ENCODE measurements at places on chromosomes 5 and 9.

DNA sequence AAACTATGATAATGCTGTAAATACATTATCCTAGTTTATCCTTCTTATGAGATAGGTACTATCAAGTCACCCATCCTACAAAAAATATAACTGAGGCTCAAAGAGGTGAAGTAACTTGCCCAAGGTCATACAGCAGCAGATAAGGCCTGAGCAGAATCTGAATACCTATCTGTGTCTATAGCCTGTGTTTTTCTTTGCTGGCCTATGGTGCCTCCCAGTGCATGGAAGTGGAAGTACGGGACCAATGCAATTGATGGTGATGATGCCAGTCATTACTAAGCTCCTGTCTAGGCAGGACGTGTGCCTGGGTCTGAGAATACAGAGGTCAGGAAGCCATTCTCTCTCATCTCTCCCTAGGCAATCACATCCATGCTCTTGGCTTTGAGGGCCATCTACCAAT lies 67.8 kb downstream of the FAT2 start:
- DNase-seq: peak; percentile 45

DNA sequence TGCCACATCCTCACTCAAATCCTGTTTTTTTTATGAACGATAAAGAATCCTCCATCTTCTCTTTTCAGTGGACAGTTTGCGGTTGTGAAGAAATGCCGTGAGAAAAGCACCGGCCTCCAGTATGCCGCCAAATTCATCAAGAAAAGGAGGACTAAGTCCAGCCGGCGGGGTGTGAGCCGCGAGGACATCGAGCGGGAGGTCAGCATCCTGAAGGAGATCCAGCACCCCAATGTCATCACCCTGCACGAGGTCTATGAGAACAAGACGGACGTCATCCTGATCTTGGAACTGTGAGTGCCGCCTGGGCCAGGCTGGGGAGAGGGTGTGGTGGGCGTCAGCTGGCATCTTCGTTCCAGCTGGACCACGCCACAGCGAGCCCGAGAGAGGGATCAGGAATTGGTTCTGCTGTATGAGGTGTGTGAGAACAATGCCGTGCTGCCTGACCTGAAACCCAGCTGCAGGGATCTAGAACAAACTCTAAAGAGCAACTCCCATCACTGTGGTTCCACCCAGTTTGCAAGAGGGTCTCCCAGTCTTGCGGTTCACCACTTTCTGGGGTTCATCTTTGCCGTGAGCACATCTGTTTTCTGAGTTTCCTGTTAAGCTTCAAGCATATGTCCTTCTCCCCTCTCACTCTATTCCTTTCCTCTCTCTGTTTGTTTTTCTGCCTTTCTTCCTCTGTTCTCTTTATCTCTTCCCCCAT lies 107.4 kb downstream of the DAPK1 start:
- no peak for DNase-seq

DNA sequence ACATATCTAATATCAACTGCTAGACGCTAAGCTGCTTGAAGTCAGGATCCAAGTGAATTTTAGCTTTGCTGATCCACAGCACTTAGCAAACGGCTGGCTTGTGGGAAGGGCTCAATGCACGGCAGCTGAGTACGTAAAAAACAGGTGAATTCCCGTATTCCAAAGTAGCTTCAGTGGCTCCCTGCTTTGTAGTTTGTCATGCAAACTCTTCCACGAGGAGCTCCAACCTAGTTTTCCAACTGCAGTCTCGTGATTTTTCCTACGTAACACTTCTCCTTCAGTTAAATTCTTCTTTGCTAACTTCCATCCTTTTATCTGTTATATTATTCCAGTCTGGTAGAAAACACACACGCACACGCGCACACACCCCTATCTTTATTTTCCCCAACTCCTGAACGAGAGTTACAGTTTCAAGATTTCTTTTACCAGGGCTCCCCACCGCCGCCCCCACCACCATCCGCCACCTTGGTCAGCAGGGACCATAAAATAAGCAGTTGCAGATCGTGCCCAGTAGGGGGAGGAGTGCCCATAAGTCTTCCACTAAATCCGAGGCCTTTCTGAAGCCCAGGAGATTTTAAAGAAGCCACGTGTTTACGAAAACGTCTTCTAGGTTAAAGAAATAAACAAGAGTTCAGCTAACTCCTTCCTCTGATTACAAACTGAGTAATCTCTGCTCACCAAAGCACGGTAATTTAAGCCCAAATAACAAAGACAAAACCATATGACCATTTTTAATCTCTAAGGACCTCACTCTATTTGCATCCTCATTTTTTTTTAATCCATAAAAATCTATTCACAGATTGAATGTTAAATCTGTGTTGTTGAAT lies 34.8 kb upstream of the TRIO start:
- DNase-seq: peak; percentile 24

DNA sequence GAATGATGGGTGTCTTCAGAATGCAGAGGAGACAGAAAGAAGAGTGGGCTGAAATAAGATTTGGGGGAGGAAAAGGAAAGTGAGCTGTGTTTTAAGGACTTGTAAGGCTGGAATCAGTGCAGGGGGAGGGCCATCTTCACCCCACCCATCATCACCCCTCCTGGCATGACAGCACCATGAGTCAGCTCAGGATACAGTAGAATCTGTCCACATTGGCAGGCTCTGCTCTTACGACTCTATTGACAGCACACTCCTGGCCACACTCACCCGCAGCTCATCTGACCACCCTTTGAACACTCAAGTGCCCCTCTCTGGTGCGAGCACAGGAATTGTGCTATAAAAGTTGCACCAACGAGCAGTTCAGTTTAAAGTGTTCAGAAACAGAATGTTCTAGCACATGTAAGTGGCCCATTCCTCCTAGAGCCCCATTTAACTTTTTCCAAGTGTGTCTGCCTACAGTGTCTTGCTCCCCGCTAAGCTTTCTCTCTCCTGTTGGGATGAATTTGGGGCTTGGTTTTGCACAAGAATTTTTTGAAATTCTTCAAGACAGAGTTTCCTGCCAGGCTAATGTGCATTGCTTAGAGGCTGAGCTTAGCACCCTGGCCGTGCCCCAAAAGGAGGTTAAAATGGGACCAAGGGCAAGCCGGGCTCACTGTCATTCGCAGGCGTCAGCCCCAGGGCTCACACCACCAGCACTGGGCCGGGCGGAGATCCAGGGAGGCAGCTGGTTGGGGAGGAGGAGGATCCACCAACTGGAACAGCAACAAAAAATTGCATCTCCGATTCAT lies 12.0 kb downstream of the ADRA1B start:
- DNase-seq: peak; percentile 84

GRCh38 chr5:472076-472655 lies 29.2 kb downstream of the EXOC3 start:
- no peak for DNase-seq

- no peak for DNase-seq
Measured at GRCh38 chr5:109691996-109692395, 2.3 kb downstream of the MAN2A1 start.

GRCh38 chr9:112327718-112328450 lies 5.5 kb downstream of the PTBP3 start:
- DNase-seq: no peak

DNA sequence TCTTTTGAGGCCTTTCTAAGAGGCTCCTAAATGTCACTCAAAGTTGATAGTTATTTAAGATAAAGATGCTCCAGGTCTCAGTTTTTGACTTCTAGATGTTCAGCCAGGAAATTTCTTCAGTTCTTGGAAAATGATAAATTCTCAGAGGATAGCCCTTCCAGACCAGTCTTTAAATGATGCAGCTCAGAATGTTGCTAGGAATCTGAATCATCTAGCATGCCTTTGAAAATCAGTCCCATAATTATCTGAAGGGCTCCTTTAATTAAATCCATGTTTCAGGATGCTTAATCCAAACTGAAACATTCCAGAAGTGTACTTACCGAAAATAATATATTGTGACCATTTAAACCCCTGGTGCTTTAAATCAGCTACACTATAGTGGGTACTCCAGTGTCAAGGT lies 107.5 kb upstream of the FBN2 start:
- DNase-seq: no peak

- no peak for DNase-seq
Measured at GRCh38 chr9:121029469-121029868, 20.6 kb downstream of the C5 start.

DNA sequence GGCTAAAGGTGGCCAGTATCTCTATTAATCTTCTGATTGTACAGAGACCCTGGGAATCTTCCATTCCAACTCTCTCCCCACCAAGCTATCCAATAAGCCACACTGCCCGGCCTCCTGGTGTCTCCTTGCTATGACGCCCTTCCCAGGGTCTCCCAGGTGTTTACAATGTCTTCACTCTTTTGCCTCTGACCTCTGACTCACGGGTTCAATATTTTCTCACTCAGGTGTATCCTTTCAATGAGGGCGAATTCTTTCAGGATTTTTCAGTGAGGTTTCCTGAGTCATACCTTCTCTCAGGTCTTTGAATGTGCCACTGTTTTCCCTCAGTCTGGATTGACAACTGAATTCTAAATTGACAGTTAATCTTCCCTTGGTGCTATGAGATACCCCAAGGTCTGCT lies 53.7 kb upstream of the IRX4 start:
- no peak for DNase-seq

DNA sequence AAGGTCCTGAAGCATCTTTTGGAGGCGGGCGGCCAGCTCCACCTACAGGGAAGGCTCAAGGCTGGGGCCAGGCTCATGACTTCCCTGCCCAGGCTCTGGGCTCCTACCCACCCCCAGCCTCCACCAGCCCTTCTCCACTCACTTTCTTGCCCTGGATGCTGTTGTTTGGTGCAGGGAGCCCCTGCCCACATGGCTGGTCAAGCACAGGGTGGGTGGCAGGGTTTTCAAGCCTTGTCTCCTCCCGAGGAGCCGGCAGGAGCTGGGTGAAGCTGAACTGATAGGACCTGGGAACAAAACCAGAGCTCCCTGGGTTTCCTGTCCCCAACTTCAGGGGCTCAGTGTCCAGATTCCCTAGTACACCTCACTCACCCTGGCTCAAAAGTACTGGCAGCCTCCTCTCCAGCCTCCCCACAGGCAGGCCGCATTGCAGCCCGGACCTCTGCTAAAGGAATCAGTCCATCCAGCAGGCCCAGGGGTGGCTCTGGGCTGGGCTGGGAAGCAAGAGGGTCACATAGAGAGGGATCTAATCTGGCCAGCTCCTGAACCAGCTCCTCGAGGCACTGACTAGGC lies 6.9 kb downstream of the SHROOM1 start:
- no peak for DNase-seq

GRCh38 chr5:10331341-10331796 lies 22.1 kb upstream of the MARCHF6 start:
- no peak for DNase-seq

DNA sequence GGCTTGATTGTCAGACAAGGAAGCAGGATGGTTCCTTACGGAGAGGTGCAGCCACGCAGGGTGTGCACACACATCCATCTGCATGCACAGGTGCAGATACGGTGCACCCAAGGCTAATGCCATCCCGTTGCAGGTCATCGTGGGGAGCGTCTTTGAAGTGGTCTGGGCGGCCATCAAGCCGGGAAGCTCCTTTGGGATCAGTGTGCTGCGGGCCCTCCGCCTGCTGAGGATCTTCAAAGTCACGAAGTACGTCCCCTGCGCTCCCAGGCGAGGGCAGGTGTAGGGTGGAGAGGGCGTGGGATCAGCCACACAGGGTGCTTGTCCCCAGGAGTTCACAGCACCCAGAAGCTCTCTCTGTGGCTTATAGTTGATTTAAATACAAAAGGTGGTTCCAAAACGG lies 106.4 kb downstream of the CACNA1B start:
- DNase-seq: no peak

DNA sequence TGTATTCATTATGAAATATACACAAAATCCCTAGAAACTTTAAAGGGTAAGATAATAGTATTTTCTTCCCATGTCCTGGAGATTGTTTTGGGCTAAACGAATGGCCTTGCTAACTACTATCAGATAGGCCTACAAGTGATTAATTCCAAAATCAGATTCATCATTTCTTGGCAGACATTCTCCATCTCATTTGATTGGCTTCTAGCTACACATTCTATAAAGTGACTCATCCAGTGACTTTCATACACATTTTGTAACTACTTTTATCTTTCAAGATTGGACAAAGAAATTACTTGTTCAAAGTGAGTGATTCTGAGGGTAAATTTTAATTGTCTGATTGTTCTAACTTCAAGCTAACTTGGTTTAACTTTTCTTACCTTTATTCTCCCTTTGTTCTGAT lies 93.3 kb downstream of the RAPGEF6 start:
- DNase-seq: peak; percentile 23

DNA sequence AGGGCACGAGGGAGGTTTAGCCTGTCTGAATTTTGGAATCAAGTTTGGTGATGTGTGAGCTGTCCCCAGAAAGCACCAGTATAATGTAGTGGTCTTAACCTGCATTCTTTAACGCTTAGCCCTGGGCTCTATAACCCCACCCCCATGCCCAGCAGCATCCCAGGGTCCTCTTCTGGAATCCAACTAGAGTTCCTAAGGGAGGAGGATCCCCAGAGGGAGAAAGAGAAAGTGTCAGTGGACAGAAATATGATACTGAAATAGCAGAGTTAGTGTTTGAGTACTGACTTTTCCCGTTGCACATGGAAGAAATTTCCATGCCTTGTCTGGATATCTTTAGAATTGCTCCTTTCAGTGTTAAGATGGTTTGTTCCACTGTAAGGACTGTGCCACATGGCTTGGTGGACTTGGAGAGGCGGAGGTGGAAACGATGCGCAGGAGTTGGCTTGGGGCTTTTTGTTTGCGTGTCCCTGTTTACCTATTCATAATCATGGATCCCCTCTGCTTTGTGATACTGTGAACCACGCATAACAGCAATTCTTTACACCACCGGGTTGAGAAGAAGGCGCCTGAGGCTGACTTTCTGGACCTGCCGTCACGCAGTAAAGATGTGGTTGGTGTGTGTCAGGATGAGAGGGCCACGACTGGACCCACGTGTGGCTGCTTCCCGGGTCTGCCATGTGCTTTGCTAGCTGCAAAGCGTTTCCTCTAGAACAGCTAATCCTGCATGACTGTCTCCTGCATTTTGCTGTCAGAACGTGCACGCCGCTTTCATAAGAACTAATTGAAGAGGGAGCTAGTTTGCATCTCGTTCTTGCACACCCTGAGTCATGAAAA lies 142.3 kb downstream of the SMARCA2 start:
- DNase-seq: peak; percentile 54

GRCh38 chr9:111412280-111412679 lies 71.9 kb downstream of the ECPAS start:
- no peak for DNase-seq

DNA sequence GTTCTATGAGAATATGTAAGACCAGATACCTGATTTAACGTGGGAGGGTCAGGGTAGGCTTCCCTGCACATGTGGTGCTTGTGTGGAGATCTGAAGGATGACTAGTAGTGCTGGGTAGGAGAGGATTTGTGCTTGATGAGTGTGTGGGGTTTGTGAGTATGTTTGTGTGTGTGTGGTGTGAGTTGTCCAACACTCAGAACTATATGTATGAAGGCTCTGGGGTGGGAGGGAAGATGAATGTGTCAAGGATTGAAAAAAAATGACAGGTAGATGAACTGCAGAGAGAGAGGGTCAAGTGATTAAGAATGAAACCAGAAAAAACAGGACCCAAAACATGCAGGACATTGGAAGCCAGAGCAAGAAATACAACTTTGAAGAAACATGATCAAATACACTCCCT lies 154.6 kb upstream of the NR3C1 start:
- no peak for DNase-seq

DNA sequence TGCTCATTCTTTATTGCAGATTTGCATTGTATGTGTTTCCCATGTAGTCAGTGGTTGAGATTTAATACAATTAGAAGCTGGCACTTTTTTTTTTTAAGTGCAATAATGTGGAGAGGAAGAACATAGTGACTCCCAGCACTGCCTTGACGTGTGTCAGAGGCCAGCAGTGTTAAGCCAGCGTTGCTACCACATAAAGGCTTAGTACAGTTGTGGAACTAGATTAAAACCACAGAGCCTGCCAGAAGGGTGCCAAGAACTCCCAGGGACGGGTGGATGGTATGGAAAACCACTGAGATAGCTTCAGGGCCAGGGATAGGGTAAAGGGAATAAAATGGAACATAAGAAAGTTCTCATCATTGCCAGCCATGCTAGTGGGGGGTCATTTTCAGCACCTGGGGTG lies 142.9 kb downstream of the TRIO start:
- no peak for DNase-seq

All from ACHN (cell line).